Activated T-cell treated with anti-CD3 and anti-CD28 coated beads, Interleukin-2, amount 50 U/mL, for 48 hours (primary cell): ENCODE measurements at places on chromosomes 5 and 9.
A peak's percentile ranks its signal among the peaks of the same experiment; 100 is the strongest.

- no peak for DNase-seq
Measured at GRCh38 chr5:178561746-178562264, 28.4 kb downstream of the COL23A1 start.

GRCh38 chr9:137454145-137454596 is 5.0 kb downstream of the NSMF start:
- peak; percentile 74 for DNase-seq

DNA sequence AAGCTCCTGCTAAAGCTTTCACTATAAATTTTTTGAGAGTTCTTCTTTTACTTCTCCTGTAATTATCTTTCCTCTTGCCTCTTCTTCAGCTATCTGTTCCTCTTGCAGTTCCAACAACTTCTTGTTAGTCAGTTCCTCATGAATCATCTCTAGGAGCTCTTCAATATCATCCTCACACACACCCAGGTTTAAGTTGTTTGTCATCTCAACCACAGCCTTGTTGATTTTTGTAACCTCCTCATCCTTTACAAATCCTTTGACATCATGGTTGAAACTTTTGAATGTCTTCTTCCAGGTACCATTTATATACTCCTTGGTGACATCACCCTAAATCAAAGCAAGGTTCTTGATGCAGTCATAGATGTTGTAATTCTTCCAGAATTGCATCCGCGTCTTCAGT is 106.3 kb upstream of the MAMDC2 start:
- DNase-seq: no peak

DNA sequence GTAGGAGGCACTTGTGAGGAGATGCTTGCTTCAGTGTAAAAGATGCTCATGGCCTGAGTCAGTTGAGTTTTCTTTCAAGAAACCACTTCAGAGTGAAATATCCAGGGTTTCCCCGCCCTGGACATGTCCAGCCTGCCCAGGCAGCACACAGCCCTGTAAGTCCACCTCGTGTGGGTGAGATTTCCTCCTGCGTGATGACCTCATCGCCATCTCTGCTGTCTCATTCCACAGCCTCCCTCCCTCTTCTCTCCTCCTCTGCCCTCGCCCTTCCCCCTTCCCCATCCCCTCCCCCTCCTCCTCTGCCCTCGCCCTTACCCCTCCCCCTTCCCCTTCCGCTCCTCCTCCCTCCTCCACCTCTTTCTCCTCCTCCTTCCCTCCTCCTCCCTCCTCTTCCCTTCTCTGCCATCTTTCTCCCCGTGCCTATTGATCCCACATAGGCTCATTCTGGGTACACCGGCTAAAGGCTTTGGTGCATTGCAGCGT is 34.0 kb upstream of the NCS1 start:
- no peak for DNase-seq
